T1000 (cell line): ENCODE measurements at places on chromosomes 5 and 9.

- DNase-seq: no peak
Observed at GRCh38 chr9:71620746-71621145, 147.6 kb downstream of the CEMIP2 start.

GRCh38 chr5:167057665-167058064 lies 1233.8 kb upstream of the WWC1 start:
- no peak for DNase-seq

DNA sequence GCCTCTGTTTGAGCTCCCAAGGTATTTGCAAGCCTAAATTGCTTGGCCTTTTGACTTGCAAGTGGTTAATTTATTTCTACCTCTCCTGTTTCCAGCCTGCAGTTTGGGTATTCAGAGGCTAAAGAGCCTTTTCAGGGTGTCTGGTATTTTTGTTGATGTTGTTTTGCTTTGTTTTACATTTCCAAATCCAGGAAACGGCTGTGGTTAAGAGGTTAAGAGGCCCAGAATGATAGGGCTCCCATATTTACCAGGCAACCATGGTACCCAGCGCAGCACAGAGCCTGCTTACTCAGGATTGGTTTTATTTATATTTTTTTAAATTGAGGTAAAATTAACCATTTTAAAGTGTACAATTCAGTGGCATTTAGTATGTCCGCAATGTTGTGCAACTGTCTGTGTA lies 92.1 kb downstream of the PDZD2 start:
- no peak for DNase-seq

DNA sequence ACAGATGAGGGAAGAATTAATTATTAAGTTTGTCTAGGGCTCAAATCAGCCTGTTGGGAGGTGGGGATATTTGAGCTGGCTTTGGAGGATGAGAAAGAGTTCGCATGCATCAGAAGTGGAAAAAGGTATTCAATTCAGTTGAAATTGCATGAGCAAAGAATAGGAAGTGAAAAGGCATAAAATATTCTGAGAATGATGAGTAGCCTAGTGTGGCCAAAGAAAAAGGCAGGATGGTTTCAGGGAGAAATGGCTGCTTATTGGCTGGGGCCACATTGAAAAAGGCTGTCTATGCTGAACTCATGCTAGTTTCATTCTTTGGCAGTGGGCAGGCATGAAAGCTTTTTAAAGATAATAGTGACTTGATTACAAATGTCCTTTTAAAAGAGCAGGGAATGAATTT lies 235.4 kb upstream of the RIOK2 start:
- no peak for DNase-seq

DNA sequence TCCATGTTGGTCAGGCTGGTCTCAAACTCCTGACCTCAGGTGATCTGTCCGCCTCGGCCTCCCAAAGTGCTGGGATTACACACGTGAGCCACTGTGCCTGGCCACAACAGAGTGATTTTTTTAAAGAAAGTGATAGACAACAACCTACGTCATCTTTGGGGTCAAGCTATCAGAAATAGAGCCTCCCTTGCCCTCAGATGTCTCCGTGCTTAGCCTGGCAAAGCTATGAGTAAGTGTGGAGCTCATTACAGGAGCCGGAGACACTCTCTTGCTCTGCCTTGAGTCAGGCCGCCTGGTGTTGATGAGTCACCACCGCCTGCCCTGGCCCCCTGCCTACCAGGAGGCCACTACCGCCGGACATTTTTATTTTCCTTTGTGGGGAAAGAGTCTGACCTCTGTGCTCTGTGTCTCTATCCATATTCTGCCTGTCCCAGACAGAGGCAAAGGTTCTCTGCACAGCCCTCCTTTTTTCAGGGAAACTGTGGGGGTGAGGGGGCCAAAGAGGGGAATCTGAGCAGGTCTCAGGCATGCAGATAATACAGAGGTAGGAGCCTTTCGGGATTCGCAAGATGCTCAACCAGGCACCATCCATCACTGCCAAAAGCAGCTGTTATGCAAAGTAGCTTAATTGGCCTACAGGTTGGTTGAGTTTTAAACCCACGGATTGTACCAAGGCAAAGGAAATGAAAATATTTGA lies 123.7 kb upstream of the CPEB4 start:
- peak; percentile 84 for DNase-seq

- no peak for DNase-seq
Observed at GRCh38 chr5:122154491-122154890, 25.1 kb downstream of the ZNF474 start.

- no peak for DNase-seq
Observed at GRCh38 chr5:133777951-133778350, 165.6 kb upstream of the FSTL4 start.

DNA sequence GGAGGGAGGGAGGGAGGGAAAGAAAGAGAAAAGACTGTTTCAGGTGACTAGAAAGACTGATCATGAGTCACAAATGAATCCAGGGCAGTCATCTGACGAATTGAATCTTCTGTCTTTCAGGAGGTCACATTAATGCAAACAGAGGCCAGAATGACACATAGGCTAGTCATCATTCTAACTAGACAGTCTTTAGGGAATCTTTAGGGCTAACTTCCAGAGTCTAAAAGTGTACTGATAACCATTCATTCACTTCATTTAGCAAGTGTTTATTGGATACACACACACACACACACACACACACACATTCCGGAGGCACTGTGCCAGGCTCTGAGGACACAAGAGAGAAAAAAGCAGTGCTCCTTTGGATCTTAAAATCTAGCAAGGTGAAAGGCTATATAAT lies 156.7 kb downstream of the EBF1 start:
- peak; percentile 33 for DNase-seq

GRCh38 chr5:68345171-68345570 lies 129.6 kb downstream of the PIK3R1 start:
- DNase-seq: no peak

DNA sequence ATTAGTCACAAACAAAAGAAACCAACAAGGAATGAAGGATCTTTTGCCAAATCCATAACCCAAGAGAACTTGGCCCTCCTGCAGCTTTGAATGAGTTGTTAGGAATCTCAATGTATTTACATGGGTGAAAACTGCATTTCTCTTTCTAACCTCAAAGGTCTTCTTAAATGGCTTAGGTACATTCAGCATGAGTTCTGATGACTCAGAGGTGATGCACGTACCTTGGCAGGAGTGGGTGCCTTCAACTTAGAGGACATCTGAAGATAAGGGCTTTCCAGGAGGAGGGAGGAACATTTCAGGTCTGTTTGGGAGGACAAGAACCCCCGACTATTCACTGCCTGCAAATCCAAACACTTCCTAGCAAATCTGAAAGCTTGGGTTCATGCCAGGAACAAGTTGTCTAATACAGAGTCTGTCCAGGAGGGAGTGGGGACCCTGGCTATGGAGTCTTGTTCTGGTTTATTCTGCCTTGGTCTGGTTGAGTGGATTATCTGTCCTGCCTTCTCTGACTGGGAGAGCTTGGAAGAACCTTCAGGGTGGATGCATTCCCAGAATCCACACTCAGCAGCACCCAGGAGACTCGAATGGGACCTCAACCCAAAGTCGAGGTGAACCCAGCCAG lies 65.7 kb downstream of the IRX2 start:
- DNase-seq: no peak

DNA sequence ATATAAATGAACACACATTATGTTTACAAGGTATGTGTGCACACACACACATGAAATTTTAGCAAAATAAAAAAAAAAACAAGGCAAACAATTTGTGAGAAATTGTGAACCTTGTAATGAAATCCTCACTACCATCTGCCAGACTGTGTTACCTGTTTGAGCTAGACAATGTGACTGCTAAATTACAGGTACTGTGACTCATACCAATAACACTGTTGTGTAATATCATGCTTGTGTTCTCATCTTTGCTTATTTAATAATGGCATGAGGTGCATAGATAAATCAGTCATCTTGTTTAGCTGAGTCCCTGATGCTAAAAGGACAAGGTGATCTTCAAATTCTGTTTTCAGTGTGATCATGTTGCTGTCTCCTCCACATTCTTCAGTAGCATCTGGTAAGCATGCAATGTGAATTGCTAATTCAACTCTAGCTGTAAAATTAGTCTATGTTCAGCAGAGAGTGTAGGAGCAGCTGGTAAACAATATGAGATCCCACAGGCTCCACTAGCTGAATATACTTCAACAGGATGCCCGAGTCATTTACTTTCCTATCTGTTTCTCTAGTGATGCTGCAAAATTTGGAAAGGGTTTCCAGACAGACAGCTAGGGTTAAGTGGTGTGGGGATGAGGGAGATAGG lies 966.3 kb upstream of the C9orf72 start:
- DNase-seq: no peak

GRCh38 chr9:19102181-19102630 lies 498 bp downstream of the HAUS6 start:
- no peak for DNase-seq

DNA sequence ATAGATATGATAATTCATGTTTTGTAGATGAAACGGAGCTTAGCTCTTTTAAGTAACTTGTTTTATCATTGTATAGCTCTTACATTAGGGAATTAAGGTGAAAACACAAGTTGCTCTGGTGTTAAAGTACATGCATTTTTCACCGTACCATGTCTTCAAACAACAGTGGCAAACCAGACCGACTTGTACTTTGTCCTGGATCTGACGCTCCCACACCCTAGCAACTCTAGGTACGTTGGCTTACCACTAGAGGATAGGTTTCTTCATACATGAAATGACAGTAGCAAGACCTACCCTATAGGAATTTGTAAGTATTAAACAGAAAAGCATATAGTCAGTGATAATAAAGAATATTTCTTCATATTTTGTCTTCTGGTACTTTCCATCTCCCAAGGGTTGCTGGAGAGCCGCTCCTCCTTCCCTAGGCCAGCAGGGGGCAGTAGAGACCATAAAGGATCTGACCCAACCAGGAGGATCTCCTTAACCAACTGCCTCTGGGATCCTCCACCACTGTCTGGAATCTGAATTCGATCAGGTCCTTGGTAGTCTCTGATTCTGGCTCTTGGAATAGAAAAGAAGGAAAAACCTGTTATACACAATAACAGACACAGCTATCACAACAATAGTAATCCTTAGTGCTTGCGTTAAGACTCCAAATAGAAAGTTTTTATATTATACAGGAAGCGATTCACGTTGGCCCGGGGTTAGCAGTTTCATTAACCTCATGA lies 136.7 kb downstream of the CAVIN4 start:
- no peak for DNase-seq

DNA sequence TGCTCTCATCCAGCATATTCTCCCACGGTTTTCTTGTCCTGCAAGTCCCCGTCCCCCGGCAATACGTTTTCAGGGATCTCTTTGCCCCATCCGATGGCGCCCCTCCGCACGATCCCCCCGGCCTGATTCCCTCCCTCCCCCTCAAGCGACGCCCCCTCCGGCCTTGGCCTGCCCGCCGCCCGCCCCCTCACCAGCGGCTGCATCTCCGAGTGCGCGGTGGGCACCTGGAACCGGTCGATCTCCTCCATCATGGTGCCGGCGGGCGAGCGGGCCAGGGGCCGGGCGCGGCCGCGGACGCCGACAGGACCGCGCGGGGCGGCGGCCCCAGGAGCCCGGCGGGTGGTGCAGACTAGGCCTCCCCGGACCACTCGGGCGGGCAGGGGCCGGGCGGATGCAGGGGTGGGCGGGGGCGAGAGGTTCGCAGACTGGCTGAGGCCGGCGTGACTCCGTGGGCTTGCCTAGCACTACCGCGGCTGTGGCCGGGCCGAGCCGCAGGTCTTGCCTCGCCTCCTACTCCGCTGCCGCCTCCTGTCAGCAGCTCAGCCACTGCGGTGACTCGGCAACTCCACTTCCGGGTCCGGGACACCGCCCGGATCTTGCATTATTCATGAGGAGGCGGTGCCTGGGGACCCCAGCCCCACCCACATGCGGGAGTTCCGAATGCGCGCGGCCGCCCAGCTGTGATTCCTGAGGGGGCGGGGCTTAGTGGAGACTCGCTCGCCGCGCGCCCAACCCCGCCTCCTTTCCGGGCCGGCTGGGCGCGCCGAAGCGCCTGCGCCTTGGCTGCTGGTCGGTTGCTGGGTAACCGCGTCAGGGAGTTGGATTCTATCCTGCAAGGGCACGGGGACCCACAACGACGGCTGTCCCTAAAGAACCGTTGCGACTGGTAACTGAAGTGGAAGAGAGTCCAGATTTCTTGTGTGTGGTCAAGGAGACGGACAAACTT lies at the start of the genes DNAI1 and FAM219A:
DNAI1 (plus strand) TSS at position 793 of the 946 bp plus-strand sequence. CDS start 201 bp downstream, outside the sequence.
FAM219A (minus strand) TSS at position 558 of the 946 bp plus-strand sequence; CDS start at position 251, 307 bp downstream.
- peak; percentile 95 for DNase-seq

DNA sequence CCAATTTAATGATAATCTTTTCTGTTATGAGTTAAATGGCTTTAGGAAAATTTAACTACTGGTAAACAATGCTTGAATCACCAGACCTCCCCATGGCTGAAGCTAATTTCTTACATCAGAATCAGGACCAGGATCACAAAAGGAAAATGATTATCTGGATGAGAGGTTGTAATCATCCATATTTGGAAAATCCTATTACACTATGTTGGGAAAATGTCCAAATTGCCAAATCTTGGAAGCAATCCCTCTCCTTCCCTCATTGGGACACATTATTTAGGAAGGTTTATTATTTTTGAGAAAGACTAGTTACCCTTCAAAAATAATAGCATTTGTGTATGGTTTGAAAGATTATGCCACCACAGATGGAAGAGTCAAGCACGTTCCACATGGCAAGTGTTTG lies 130.7 kb upstream of the MINAR2 start:
- no peak for DNase-seq

- DNase-seq: no peak
Observed at GRCh38 chr9:121312169-121312568, 44.2 kb downstream of the GSN start.

- no peak for DNase-seq
Observed at GRCh38 chr9:100377015-100377414, 24.3 kb upstream of the TEX10 start.

DNA sequence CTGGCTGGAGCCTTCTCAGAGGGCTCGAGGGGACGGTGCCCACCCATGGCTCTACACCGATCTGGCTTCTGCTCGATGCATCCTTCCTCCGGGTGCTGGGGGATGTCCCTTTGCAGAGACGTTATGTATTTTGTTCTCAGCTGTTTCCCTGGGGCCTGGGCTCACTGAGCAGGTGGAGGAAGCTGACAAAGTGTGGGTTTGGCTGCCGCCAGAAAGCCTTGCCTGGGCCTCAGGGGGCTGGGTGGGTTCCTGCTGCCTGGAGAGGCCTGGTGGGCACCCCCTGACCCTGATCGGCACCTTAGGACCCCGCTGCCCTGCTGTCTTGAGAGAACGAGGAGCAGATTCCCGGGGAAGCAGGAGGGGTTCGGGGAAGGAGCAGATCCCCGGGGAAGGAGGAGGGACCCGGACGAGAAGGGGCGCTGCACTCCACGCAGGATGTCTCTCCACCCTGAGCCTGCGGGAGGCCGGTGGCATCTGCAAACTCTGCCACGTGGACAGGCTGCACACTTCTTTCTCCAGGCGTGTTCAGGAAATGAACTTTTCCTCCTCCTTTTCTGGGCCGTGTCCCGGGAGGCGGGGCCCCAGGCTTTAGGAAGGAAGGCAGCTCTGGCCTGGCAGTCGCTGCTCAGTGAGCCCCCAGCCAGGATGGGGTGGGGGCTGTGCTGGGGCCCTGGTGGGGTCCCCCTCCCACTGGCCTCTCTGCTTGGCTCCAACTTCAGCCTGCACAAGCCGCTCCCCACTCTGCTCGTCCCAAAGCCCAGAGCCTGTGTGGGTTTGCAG lies 148.9 kb downstream of the RXRA start:
- DNase-seq: no peak

DNA sequence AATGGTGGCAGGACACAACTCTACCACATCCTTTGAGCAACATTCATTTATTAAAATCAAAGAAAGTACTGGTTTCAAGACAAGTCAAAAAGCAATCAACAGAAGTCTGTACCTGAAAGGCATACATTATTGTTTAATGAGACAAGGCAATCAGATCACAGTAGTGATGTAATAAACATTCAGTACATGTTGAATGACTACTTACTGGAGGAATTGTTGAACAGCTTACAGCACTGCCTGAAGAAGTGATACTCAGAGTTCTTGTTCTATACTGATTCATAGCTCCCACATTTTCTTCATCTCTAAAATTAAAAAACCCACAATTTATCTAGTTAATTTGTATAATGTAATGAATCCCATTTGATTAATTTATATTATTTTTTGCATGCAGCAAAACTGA lies 18.2 kb downstream of the RIOK2 start:
- no peak for DNase-seq
